ENCODE measurements at places on chromosomes 1 and 21.

- no peak for DNase-seq
Observed at GRCh38 chr1:54857141-54857540, 29.9 kb downstream of the DHCR24 start.

- no peak for DNase-seq
Observed at GRCh38 chr1:169538998-169539871, 47.0 kb downstream of the F5 start.

GRCh38 chr1:206604861-206605260 lies 7.4 kb downstream of the EIF2D start:
- no peak for DNase-seq

GRCh38 chr1:246705368-246705767 lies 18.8 kb upstream of the SCCPDH start:
- no peak for DNase-seq

DNA sequence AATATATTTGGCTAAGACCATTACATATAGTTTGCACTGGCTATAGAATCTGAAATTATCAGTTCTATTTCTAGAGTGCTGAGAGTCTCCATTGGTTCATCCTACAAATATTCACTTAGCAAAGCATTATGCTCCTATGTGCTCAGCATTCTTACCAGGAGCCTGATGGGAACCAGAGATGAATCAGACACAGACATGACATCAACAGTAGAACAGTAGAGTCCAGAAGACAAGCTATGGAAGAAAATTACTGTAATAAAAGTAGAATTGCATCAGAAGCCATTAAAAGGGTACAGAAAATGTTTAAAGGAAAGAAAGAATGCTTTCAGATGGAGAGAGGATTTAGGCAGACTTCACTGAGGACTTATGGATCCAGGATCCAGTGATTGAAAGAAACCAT lies 271.7 kb upstream of the SNX7 start:
- no peak for DNase-seq

Measured in activated B cell treated with CpG ODN at 0.5 μM for 24 hours (primary cell).